CD4-positive, alpha-beta memory T cell (primary cell): ENCODE measurements at places on chromosomes 2 and 18. TPM values are rescaled to one million over a fixed set of nuclear protein-coding genes. Genes with fewer than 3 reads are reported as not detected.

The CCDC141 gene
- total RNA-seq = 8.2 TPM

The ACYP2 gene
- 16.9 TPM for total RNA-seq

The MC5R gene
- total RNA-seq = not detected

The SMYD1 gene
- not detected for total RNA-seq

The AGXT gene
- not detected for total RNA-seq

The ANKRD53 gene
- 0.20 TPM for total RNA-seq

The ZNF385B gene
- not detected for total RNA-seq

The DUSP19 gene
- total RNA-seq = 3.7 TPM

The C2orf81 gene
- total RNA-seq = 7.5 TPM

The HRH4 gene
- total RNA-seq = 1.6 TPM

The NDC80 gene
- 6.2 TPM for total RNA-seq

The CRYGD gene
- not detected for total RNA-seq

The WDR75 gene
- 60.8 TPM for total RNA-seq

The SPATA3 gene
- total RNA-seq = not detected

The SCG2 gene
- not detected for total RNA-seq

The RETSAT gene
- total RNA-seq = 33.4 TPM

The MC4R gene
- not detected for total RNA-seq

The LYG2 gene
- total RNA-seq = not detected

The LRRTM1 gene
- total RNA-seq = not detected

The POTEF gene
- not detected for total RNA-seq

The GAL3ST2 gene
- not detected for total RNA-seq

The ACADL gene
- total RNA-seq = not detected

The FBXO15 gene
- 2.6 TPM for total RNA-seq

The LIMS4 gene
- 4.0 TPM for total RNA-seq

The ONECUT2 gene
- not detected for total RNA-seq

The ERBB4 gene
- total RNA-seq = not detected

The TMEM131 gene
- total RNA-seq = 47.6 TPM

The CCDC150 gene
- 0.87 TPM for total RNA-seq

The GPC1 gene
- total RNA-seq = 1.2 TPM

The SERPINB10 gene
- not detected for total RNA-seq

The KIF3C gene
- 4.1 TPM for total RNA-seq
